ENCODE measurements at places on chromosomes 7 and 10.

DNA sequence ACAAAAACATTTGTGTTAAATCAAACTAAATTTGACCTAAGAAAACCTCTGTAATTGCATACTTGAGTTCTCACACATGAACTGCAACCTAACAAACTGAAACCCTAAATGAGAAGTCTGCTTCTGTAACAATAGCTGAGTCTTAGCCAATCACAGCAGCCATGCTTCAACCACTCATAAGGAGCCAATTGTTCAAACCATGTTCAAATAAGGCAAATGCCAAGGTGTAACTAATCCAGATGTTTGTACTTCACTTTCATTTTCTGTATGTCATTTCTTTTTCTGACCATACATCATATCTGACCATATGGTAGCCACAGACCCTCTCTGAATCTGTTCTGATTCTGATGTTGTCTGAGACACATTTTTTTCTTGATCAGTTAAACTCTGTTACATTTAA, 47.5 kb upstream of the ANTXRL start:
- DNase-seq = no peak

GRCh38 chr7:85483177-85483576, 296.3 kb upstream of the SEMA3D start:
- no peak for DNase-seq

DNA sequence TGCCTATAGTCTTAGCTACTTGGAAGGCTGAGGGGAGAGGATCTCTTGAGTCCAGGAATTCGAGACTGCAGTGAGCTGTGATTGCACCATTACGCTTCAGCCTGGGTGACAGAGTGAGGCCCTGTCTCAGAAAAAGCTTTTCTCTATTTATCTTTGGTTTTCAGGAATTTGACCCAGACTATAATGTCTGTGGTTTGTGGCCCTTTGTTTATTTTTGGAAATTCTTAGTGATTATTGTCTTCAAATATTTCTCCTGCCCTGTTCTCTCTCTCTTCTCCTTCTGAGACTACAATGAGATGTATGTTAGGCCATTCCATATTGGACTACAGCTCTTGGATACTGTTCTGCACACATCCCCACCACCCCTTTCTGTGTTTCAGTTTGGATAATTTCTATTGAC, 4.7 kb downstream of the MUC12 start:
- DNase-seq = no peak

DNA sequence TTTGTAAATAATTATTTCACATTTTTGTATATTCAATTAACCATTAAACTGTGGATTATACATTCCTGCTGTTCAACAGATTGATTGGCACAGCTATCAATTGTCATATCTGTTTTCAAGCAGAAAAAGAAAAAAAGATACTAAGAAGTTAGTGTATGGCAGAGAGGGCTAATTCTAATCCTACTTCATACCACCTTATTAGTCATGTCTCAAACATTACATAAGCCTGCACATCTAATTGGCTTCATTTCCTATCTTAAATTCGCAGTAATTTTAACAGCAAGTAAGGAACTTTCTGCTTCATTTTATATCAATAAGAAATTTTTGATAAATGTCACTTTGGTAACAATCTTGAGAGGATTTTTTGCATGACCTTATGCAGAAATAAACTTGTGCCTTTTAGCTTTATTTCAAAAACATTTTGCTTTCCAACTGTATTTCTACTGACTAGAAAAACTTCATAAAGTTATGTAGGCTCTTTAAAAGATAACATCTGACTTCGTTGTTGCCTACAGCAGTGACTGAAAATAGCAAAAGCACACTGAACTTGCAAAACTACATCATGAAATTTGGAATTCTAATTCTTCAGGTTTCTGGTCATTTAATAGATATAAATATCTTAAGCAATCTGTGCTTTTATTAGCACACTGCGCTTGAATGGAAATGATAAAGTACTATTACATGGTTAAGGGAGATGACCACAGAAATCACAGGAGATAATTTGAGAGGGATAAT, 111.5 kb downstream of the SEMA3C start:
- no peak for DNase-seq

GRCh38 chr7:144670218-144670617, 165.6 kb downstream of the TPK1 start:
- peak; percentile 77 for DNase-seq

- peak; percentile 86 for DNase-seq
These were observed 9.4 kb upstream of the PSAP start for GRCh38 chr10:71860243-71861029.

DNA sequence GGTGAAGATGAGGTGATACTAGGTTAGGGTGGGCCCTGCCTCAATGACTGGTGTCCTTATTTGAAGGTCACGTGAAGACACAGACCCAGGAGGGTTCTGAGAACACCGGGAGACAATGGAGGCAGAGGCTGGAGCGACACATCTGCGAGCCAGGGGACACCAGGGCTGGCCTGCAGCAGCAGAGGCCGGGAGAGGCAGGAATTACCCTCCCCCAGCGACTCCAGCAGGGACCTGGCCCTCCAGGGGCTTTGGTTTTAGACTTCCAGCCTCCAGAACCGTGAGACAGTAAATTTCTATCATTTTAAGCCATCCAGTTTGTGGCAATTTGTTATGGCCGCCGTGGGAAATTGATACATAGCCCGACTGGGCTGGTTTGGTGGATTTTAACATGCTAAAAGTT, 152.2 kb downstream of the DNAJB6 start:
- DNase-seq = no peak

- no peak for DNase-seq
These were observed 289.0 kb downstream of the GLRX3 start for GRCh38 chr10:130425169-130425568.

DNA sequence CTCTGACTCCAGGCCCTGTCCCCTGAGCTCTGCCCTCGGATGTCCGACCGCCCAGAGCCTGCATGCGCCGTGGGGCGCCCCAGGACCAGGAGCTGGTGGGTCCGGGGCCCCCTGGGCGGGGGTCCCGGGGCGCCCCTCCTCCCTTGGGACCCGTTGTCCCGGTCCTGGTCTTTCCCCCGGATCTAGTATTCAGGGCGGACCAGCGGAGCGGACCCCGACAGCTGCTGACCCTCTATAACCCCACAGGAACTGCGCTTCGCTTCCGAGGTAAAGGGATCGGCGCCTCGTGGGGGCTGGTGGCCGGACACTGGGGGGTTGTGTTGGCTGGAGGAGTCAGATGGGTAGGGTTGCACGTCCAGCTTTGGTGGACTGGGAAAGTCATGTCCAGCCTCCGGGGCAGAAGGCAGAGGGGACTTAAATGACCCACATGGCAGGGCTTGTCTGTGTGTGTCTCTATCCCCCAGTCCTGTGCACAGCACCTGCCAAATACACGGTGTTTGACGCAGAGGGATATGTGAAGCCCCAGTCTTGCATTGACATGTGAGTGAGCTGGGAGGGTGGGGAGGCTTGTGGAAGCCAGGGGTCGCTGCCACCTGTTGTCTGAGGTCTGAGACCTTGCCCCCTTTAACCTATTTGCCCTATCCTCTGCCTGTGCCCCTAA, 520 bp downstream of the MOSPD3 start:
- peak; percentile 27 for DNase-seq

GRCh38 chr10:108560488-108560887, 1362.8 kb downstream of the XPNPEP1 start:
- no peak for DNase-seq

Data from RPMI8226 (cell line).